ENCODE measurements at places on chromosomes 11 and 22.

DNA sequence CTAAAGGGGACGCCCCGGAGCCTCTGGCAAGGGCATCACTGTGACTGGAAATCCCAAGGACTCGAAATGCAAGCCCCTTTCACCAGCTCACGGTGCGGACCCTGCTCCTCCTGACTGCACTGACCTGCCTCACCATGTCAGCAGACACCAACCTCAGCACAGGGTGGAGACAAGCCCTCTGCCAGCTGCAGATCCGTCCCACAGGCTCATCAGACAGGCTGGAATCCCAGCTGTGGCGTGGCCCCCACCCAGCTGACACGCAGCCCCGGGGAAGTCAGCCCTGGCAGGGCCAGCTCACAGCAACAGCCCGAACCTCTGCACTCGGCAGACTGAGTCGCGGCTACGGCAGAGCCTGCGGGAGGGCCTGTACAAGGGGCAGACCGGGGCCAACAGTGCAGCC, 36.8 kb downstream of the BRD1 start:
- DNase-seq = no peak

- DNase-seq = no peak
These were observed 2.3 kb upstream of the SYVN1 start for GRCh38 chr11:65136515-65137096.

DNA sequence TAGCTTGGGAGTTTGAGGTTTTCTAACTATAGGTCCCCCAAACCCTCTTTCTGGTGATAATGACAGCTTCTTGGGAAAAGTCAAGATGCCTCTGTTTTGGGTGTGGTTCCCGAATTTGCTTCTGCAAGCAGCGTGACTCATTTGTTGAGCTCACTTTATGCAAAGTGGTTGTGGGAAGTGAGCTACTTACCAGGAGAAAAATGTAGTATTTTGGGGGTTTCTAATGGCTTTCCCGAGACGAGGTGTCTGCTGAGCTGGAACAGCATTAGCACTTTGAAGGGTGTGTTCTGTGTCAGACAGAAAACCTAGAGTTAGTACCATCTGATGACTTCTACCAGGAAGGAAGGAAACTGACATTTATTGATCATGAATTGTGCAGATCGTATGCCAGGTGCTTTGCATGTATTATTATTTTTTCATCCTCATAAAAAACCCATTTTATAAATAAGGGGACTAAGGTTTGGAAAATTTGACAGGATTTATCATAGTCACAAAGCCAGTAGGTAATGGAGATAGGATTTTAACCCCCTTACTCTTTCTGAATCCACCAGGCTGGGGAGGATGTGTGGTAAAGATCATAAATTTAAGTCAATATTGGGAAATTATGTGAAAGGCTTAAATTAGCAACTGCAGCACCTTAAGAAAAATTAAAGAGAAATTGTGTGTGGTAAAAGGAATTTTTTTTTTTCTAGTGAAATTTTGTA, 108.8 kb upstream of the CD44 start:
- peak; percentile 80 for DNase-seq

DNA sequence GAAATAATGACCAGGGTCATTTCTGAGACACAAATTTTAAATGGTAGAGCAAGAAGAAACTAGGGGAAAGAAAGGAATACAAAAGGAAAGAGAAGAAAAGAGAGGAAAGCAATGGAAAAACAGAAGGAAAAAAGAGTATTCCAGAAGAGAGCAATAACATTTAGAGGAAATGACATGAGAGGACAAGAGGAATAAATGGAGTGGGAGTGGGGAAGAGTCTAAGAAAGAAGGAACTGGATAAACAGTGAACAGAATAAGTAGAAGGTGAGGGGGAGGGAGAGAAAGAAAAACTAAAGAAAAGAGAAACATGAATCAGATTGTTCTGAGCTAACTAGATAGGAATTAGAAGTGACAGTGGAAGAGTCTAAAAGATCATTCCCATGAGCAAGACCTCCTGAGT, 28.4 kb downstream of the PRDM10 start:
- no peak for DNase-seq

DNA sequence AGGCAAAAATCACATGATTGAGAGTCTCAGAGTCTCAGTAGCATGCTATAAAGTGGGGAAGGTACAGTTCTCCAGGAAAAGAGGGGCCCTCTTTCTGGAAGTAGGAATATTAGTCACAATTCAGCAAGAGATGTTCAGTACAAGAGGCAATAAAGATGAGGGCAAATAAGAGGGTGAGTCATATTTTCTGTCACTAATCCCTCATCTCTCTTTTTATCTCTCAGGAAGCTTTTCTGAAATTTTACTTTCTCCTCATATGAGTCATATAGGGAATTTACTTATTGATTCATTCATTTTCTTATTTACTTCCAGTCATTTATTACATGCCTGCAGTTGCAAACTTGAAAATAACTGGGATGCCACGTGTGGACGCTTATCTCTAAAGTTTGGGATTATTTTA, 3.4 kb upstream of the NXPE1 start:
- no peak for DNase-seq

DNA sequence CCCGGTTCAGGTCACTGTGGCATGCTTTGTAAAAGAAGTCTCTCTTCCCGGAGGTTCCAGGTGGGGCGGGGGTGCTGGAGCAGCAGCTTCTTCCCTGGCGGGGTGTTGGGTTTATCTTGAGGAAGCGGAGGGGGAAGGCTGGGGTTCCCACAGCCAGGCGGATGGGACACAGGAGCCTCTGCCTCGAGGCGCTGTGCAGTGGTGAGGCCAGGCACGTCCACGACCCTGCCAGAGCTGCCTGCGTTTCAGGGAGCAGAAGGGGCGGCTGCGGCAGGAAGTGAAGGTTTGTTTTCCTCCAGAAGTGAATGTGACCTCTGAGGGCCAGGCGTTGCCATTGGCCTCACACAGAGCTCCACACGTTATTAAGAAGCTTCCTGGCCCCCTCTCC, 20.1 kb upstream of the ADORA2A start:
- DNase-seq = no peak

Measured in astrocyte of the spinal cord (primary cell).